ENCODE measurements at places on chromosomes 11 and 22.

- DNase-seq: no peak
Measured at GRCh38 chr11:133928628-133929059, 28.1 kb downstream of the IGSF9B start.

- no peak for DNase-seq
Measured at GRCh38 chr11:97964332-97965004, 1056.3 kb upstream of the CNTN5 start.

DNA sequence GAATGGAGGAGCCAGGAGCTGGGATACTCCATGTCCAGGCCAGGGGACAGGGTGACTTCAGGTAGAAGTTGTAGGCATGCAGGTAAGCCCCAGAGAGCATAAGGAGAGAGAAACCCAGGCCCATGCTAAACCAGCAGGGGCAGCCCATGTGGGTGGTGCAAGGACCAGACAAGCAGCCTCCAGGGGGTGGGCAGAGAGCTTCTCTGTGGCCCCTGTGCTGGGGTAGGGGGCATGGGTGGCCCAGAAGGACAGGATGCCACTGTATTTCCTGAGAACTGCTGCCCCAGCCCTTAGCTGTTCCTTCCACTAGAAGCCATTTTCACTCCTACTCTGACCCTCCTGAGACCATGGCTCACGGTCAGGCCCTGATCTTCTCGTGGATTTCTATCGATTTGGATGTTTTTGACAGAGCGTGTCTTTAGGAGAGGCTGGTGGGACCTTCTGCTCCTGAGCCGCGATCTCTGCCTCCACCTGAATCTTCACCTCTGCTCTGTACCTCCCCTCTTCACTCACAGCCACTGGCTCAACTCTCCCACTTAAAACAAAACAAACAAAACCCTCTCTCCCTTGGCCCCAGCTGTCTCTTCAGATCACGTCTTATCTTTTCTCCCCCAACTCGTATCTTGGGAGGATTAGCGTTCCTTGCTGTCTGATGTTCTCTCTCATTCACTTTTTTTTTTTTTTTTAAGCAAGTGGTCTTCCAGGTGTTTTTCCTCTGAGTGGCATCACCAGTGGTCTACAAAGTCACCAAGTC lies 112.2 kb downstream of the NECTIN1 start:
- DNase-seq: no peak

DNA sequence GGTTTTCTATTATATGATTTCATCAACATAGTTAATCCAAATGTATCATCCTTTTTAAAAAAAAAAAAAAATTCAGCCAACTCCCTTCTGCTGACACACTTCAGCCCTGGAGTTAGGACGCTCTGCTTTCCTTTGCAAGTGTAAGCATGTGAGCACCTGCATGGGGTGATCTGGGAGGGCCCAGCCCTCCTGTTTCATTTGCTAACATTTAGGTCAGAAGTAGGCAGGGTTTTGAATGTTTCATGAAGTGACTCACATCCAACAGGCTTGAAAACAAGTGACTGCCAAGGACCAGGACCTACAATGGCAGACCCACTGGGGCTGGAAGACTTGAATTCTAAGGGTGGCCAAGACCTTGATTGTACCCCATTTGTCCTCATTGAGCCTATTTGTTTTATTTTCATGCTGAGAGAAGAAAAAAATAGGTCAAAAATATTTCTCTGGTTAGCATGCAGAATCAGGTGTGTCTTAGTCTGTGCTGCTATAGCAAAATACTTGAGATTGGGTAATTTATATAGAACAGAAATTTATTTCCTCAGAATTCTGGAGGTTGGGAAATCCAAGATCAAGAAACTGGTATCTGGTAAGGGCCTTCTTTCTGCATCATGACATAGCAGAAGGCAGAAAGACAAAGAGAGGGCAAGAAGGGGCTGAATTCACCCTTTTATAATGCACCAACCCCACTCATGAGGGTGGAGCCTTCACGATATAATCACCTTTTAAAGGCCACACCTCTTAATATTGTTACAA lies 137.6 kb downstream of the CD44 start:
- DNase-seq: peak; percentile 27

- DNase-seq: peak; percentile 67
Measured at GRCh38 chr11:111409915-111410314, 30.8 kb upstream of the POU2AF1 start.

Data from suppressor macrophage treated with lipopolysaccharide for 1 hour (primary cell).